ENCODE measurements at places on chromosomes 6 and 20. TPM values are rescaled to one million over a fixed set of nuclear protein-coding genes. Genes with fewer than 3 reads are reported as not detected.

DNA sequence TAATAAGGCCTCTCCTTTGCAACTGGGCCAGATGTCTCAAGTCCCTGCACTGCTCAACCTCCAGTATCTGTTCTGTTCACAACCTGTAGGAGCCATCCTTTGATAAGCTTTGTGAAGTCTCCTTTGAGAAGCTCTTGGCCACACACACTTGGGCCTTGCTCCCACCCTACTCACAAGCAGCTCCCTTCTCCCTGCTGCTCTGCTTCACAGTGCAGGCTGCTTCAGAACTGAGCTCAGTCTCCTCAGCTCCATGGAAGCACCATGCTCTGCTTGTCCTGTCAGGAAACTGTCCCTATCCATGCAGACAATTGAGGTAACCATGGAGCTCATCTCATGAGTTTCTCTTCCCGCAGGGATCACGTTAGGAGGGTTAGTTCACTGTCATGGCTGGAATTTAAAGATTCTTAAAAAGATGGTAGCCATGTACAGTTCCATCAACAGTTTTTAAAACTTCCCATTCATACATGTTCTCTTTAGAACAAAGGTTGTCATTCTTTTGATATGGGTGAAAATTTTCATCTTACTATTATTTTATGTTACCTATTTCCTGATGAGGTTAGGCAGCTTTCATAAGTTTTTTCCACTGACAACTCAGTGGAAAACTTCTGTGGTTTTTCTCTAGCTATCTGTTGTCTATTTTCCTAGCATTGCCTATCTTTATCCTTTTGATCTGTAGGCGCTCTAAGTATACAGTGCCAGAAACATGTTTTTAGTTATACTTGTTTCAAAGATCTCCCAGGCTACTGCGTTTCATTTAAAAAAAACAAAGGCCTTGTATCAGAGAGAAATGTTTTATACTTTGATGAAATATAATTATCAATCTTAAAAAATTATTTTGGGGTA lies 62.6 kb downstream of the AK9 start:
- H3K4me1 ChIP-seq: no peaks in the 10 kb centered on the region
- no peaks in the 10 kb centered on the region for H3K27me3 ChIP-seq
- H3K27ac ChIP-seq: no peak overlapping the region
- DNase-seq: no peak

- H3K27me3 ChIP-seq: no peaks in the 10 kb centered on the region
- H3K4me3 ChIP-seq: no peak overlapping the region
- H3K36me3 ChIP-seq: no peaks in the 10 kb centered on the region
Measured at GRCh38 chr20:54152227-54153040, 21.4 kb downstream of the CYP24A1 start.

- H3K4me3 ChIP-seq: no peak overlapping the region
- DNase-seq: no peak
- peaks cover 4% of the 10 kb centered on the region for H3K27me3 ChIP-seq
- H3K4me1 ChIP-seq: peaks cover 13% of the 10 kb centered on the region
- H3K36me3 ChIP-seq: no peaks in the 10 kb centered on the region
Measured at GRCh38 chr6:134117409-134117808, 65.0 kb upstream of the SLC2A12 start.

The C20orf204 gene
- total RNA-seq: 7.4 TPM

The KCNK17 gene
- 18.6 TPM for total RNA-seq

DNA sequence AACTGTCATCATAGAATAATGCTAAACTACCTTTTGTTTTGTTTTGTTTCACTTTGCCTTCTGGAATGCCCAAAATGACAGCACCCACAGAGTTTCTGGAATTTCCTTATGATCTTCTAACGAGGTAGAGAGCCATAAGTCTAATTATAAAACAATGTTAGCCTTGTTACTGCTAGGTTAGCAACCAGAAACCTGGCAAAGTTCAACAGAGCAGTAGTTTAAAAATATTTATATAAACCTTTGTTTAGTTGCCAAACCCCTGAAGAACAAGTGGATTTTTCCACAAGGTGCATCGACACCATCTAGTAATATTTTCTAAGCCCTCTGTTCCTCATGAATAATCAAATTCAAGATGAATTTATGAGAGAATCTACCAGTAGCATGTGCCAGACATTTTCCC lies 27.6 kb upstream of the IPCEF1 start:
- peaks cover 12% of the 10 kb centered on the region for H3K4me1 ChIP-seq
- H3K4me3 ChIP-seq: no peak overlapping the region
- DNase-seq: no peak
- H3K27me3 ChIP-seq: no peaks in the 10 kb centered on the region

- no peaks in the 10 kb centered on the region for H3K36me3 ChIP-seq
- peaks cover 4% of the 10 kb centered on the region for H3K27me3 ChIP-seq
- H3K27ac ChIP-seq: no peak overlapping the region
Measured at GRCh38 chr20:23180451-23180921, 94.4 kb upstream of the CD93 start.
